ENCODE measurements at places on chromosomes 11 and 22. TPM values are rescaled to one million over a fixed set of nuclear protein-coding genes. Genes with fewer than 3 reads are reported as not detected.

DNA sequence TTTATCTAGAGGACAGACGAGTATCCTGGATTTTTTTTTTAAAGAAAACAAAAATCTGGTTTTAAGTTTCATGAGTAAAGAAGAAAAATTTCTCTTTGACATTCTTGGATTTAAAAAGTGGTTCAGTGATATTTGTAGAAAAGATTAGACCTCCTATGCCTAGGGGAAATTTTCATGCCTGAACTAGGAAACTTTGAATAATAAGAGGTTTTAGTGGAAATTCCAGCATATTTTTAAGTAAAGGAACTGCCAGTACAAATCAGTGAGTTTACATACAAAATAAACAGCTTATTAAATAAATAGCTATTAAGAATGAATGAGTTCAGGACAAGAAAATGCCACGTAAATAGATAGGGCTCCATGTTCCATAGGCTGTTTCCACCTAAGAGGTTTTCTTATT lies 17.5 kb downstream of the JAM3 start:
- no peak for DNase-seq

DNA sequence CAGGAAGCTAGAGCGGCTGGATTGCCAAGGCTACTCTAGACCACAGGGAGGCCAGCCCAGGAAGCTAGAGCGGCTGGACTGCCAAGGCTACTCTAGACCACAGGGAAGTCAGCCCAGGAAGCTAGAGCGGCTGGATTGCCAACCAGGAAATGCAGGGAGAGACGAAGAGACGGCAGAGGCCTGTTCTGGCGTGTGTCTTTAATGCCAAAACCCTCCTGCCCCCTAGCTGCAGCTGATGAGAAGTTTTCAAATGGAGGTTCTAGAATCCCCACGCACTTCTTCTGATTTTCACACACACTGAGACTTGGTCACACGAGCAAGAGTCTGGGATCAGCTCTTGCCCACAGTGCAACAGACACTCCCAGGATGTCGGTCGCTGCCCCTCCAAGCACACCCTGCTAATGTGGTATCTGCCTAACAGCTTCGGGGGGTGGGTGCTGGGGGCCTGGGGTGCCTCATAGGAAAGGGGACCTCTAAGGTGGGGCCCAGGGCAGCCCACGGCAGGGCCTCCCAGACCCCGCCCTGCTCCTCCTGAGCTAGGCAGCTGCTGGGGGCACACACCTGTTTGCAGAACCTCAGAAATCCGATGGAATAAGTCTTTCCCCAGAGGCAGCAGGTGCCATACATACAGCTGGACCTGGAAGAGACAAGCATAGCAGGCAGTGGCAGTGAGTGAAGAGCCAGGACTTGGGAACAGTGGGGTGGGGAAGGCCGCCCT lies 28.5 kb downstream of the MAFF start:
- DNase-seq = peak; percentile 78

LUZP2 gene
- not detected for total RNA-seq

POU2AF1 gene
- 0.27 TPM for total RNA-seq

Data from Right ventricle myocardium superior (tissue), 1 donor.